ENCODE measurements at places on chromosomes 16 and 17.

DNA sequence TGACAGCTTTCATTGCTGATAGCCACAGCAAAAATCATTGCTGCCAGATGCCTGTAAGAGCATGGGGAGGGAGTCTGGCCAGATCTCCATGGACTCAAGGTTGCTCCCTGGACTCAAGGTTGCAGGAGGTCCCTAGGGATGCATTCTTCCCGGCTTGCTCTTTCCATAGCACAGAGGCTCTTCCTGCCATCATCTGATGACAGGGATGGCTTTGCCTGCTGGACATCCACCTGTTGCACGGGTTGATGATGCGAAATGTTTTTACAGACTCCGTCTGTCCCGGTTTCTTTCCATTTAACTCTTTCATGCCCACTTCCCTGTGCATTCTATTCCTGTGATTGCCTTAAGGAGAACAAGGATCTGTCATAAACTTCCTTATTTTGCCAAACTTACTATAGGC, 115.6 kb upstream of the HSBP1 start:
- no peak for DNase-seq

- DNase-seq, result no peak
Measured at GRCh38 chr16:51849715-51850114, 697.2 kb downstream of the TOX3 start.

DNA sequence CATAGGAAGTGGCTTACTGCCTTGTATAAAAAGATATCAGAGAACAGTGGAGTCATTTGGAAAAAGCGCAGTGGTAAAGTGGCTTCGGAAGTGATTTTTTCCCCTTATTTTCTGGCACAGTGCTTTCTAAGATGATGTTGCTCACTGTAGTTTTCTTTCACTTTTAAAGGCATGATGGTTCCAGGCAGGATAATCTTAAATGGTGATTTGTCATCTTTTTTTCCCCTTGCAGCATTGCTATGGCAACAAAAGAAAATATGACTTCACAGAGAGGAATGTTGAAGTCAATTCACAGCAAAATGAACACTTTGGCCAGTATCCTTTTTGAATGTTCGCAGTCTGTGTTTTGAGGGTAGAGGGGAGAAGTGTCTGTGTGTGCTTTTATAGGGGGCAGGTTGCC, 42.5 kb downstream of the GOSR1 start:
- no peak for DNase-seq

GRCh38 chr17:57278740-57279387, 22.5 kb downstream of the MSI2 start:
- DNase-seq, result no peak

DNA sequence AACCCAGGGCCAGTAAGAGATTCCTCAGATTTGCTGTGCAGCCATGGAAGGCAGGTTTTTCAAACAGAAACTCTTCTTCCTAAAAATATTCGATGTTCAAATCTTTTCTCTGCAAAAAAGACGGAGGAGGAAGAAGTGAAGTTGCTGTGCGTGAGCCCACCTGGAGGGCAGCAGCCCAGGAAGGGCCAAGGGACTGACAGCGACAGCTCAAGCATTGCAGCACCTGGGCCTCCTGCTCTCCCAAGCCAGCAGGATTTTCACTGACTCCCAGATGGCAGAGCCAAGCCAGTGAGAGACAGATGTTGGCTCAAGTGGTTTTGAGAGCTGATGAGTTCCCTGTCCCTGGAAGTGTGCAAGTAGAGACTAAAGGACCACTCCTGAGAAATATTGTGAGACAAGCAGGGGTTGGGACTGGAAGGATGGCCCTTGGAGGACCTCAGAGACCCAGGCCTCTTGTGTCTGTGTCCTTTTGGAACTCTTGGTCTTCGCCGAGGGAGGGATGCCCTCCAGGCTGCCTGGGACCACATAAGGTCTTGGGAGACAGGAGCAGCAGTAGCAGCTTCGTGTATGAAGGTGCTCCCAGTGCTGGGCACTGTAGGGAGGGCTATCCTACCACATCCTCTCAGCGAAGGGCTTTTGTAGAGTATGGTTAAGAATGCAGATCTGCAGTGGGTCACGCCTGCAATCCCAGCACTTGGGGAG, 29.3 kb upstream of the TNFRSF13B start:
- no peak for DNase-seq
